NCI-H345 (cell line): ENCODE measurements at places on chromosomes 1 and 21.

DNA sequence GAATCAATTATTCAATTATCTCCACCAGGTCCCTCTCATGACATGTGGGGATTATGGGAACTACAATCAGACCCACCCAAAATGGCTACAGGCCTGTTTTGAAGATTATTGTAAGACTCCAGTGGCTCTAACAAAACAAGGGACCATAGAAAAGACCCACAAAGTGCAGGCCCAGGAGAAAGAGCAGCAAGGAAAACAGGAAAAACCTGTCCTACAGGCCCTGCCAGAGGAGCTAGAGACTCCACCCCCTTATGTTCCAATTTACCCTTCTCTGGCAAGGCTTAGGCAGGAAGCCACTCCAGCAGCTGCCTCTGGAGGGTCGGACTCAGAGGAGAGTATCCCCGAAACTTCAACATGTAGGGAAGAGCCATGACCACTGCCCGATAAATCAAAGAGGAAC is 96.5 kb downstream of the LIPI start:
- peak; percentile 41 for DNase-seq

DNA sequence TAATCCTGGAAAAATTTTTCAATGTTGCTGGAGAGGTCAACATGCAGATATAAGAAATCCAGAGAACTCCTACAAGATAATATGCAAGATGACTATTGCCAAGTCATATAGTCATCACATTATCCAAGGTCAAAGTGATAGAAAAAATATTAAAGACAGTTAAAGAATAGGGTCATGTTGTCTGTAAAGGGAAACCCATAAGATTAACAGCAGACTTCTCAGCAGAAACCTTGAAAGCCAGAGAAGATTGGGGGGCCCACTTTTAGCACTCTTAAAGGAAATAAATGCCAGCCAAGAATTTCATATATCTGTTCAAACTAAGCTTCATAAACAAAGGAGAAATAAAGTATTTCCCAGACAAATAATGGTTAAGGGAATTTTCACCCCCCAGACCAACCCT is 64.1 kb downstream of the PTGFR start:
- DNase-seq, result no peak

- DNase-seq, result peak; percentile 81
Measured at GRCh38 chr1:156337888-156338179, 258 bp downstream of the CCT3 start.

GRCh38 chr1:45854724-45855123 is 51.3 kb downstream of the MAST2 start:
- no peak for DNase-seq

DNA sequence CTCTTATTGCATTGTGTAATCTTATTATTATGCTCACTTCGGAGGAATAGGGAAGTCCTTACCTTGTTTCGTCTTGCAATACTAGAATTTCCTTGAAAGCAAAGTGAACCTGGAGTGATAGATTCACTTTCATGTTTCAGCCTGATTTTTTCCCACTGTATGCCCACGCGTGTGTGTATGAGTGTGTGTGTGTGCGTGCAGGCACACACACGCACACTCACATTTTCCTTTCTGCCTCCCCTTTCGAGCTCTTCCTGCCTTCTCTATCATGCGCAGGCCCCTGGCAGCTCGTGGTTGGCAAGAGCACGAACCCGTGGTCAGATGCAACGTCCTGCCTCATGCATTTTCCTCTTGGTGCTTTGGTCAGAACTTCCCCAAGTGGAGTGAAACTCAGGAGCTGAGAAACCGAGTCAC is at the start of gene GCSAML:
Gene GCSAML (plus strand): TSS at position 366 of the 414 bp plus-strand sequence. CDS start 58 bp downstream, outside the sequence.
- DNase-seq, result no peak

DNA sequence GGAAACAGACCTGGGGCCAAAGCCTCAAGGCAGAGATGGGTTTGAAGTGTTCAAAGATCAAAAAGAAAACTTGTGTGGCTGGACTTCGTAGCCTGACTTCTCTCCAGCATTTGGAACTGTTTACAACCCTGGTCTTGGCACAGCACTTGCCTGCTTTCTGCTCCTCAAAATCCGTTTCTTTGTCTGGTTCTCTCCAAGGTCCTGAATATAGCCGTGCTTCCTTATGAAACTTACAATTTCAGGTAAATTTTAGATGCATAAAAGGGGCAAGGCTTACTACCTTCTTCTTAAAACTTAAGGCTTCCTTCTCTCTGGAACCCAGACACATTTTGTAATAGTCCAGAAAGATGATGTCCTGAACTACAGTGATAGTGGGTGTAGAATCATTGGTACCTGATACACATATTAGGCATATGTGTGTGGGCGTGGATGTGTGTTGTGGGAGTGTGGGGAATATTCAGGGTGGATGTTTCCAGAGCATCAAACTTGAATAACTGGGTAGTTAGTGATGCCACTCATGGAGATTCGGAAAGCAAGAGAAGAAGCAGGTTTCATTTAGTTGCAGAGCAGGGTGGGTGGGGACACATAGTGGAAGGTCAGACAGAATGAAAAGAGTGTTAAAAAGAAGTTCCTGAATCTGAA is 26.4 kb upstream of the FAM78B start:
- no peak for DNase-seq

DNA sequence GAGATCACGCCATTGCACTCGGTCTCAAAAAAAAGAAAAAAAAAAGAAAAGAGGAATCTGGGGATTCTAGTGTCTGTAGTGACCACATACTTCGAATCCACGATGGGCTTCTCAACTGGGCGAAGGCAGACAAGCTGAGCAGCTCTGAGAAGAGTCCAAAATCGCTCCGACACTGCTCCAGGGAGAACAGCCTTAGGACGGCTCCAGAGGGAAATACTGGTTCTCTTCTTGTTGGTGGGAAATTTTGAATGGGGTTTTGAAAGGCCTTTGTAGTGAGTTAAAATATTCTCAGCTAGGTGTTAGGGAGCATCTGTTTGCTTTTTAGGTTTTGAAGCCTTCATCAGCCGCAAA is 18.3 kb upstream of the HJV start:
- DNase-seq, result peak; percentile 86

DNA sequence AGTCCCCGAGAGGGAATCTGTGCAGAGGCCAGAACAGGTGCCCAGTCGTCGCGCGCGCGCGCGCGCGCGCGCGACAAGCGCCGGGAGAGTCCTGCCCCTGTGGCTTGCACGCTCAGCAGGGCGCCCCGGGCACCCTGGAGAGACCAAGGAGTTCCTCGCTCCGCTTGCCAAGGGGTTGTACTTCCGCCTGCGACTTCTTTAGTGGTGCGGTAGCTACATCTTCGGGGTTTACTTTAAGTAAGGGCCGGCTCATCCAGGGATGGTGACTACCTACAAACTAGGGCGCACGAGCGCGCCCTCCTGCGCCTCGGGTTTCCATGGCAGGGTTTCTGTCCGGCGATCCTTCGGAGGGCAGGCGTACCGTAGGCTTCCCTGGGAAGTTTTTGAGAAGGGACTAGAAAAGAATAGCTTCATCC is 1.4 kb downstream of the LHX4 start:
- DNase-seq, result peak; percentile 50

GRCh38 chr1:41812453-41812852 is 106.3 kb downstream of the HIVEP3 start:
- DNase-seq, result no peak

DNA sequence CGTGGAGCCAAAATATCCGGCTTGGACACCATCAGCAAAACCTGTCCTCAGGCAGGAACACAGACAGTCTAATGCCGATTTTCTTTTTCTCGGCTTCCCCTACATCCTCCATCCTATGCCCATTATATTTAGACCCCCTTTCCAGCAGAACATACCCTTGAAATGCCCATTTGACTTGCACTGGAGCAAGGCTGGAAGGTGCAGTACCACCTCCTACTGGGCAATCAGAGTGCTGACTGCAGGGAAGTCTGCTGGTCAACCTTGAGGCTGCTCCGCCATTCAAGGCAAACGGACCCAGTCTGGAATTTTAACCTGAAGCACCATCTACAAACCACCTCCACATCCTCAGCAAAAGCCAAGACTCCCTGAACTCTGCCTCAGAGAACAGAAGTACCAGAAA is 79.5 kb downstream of the TIAM1 start:
- DNase-seq, result no peak

- DNase-seq, result no peak
Measured at GRCh38 chr1:33300673-33301072, 20.2 kb downstream of the A3GALT2 start.

DNA sequence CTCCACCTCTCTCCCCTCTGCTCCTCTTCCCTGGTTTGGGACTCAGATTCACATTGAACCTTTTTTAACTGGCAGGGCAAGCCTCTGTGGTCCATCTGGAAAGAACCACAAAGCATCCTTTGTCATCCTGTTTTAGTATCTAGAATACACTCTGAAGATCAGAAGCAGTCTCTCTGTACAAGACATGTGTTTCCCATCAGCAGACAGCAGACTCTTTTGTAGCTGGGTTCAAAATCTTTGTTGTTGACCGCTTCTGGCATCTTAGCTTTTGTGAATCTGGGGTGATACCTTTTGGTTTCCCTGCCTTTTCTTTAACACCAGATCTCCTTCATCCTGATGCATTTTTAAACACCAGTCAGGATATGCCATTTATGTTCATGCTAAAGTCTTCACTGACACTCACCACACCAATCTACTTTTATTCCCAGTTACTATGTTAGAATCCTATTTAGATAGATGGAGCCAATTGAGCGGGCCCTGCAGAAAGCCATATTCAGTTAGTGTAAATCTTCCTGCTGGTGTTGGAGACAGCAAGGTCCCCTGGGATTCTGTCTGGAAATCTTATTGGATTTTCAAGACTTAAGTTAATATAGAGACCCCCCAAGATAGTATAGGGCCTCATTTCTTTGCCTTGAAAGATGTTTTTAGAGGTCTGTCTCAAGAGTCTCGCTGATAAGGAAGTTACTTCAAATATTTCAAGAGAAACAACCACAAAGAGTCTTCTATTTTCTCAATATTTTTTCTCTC is 51.1 kb downstream of the ST6GALNAC3 start:
- DNase-seq, result no peak

GRCh38 chr1:4650481-4650880 is 3.9 kb upstream of the AJAP1 start:
- no peak for DNase-seq

DNA sequence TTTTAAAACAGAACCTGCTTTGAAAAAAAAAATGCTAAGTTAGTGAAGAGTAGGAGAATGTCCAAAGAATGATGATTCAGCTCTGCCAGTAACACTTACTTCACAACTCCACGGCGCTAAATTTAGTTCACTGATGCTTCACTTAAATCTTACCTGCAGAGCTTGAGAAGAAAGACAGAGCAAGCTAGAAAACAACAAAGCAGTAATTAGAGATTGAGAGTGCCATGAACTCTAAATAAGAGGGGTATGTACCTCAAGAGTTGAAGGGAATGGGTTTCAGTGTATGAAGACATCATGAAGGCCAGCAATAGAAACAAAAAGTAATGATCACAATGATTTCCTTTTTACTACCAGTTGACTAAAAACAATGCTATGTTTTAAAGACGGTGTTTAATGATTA is 32.8 kb downstream of the EPRS1 start:
- DNase-seq, result no peak

DNA sequence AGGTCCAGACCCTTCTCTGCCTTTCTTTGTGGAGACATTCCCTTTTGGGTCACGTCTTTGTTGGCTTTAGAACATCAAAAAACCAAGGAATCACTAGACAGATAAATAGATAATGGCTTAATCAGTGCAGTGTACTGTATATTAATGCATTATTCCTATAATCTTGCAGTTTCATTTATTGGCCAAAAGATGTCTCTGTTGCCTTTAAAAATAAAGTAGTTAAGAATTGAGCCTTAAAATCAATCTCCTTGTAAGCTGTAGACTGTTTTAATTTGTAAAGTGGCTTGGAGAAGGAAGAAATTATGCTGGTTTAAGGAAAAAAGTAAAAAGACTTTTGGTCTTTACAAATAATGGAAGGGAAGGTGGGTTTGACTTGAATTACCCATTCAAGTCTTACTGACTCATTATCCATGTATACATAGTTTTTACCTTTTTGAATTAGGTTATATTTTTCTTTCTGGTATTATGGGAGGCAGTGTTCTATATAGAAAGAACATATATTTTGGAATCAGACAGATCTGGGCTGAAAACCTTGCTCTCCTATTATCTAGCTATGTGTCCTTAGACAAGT is 84.6 kb downstream of the VPS13D start:
- DNase-seq, result no peak
